ENCODE measurements at places on chromosomes 16 and 17. TPM values are rescaled to one million over a fixed set of nuclear protein-coding genes. Genes with fewer than 3 reads are reported as not detected.

DNA sequence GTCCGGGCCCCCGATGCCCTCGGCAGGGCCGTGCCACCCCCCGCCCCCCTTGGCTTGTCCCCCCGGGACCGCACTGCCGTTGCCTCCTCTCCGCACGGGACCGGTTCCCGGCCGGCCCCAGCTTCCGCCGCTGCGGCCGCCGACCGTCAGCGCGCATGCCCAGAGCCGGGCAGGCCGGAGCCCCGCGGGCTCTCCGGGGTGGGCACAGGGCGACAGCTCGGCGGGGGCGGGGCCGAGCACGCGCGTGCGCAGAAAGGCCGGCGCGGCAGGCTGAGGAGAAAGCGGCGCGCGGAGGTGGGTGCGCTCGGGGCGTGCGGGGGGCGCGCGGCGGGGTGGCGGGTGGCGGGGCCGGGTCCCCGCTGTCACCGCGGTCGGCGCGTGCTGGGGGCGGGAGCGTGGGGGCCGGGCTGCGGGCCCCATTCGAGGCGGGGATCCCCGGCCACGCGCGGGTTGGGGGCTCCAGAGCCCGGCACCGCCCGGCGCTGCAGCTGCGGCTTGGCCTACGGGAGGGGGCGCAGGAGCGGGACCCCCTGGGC lies at the start of gene TBC1D24:
Gene TBC1D24 (plus strand): TSS at position 251 of the 536 bp plus-strand sequence. CDS start 21,022 bp downstream, outside the sequence.
- peak; percentile 77 for DNase-seq
- peaks cover 19% of the 10 kb centered on the region for H3K27me3 ChIP-seq
- H3K27ac ChIP-seq, result no peak within 1 kb of the TSS
- H3K4me3 ChIP-seq, result peak within 1 kb of the TSS; percentile 77

- H3K36me3 ChIP-seq, result peaks cover 1% of the 10 kb centered on the region
- DNase-seq, result no peak
- H3K27ac ChIP-seq, result no peak overlapping the region
- H3K4me3 ChIP-seq, result no peak overlapping the region
Observed at GRCh38 chr16:27859020-27859419, 204.5 kb downstream of the GSG1L start.

DNA sequence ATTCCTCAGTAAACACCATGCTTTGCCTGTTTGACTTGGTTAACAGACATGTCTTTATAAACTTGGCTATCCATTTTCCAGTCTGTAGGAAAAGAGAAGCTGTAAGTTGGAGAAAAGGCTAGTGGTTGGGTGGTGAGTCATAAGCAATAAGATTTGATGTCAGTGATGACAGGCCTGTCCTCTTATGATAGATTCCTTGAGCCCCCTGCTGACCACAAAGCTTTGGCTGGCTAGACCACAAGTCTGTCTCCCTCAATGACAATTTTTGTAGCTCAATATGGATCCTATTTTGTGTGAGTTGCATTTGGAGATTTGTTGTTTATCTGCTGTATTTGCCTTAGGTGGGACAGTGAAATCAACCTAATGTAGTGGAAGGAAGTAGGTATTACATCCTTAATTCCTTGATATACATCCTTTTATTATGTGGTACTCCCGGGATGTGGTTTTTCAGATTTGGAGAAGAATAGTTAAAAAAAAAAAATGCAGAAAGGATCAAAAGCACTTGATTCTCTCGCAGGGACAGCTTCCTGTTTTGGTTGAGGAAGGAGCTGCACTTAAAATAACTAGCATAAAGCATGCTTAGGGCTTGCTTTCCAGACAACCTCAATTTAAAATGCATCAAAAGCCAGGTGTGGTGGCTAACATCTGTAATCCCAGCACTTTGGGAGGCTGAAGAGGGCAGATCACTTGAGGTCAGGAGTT lies 67.4 kb downstream of the SIAH1 start:
- peak; percentile 30 for DNase-seq
- peak overlapping the region; percentile 17 for H3K27ac ChIP-seq
- no peaks in the 10 kb centered on the region for H3K27me3 ChIP-seq

DNA sequence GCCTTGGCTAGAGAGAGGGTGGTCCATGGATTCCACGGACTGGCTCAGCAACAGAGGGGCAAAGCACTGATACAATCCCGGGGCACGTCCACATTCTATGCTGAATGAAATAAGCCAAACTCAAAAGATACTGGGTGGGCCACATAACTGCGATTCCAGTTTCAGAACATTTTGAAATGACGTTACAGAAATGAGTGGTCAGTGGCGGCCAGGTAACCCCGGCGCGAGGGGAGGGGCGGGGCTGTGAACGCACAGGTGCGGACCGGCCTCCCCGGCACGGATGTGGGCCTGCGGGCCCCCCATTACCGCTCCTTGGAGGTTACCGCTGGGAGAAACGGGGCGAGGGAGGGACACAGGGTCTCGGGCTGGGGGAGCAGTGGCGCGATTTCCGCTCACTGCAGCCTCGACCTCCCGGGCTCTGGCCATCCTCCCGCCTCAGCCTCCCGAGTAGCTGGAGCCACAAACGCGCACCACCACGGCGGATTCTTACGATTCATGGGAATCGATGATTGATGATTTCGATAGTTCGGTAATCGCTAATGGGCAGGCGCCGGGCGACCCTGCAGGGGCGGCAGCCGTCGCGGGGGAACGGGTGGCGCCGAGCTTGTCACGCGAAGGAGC lies 559 bp downstream of the MVD start:
- peaks cover 2% of the 10 kb centered on the region for H3K36me3 ChIP-seq
- DNase-seq, result peak; percentile 44
- peaks cover 13% of the 10 kb centered on the region for H3K4me1 ChIP-seq
- H3K27ac ChIP-seq, result peak overlapping the region; percentile 79

LITAFD gene
- not detected for total RNA-seq

C16orf46 gene
- not detected for total RNA-seq

OR4D1 gene
- 0.21 TPM for total RNA-seq

NCBP3 gene
- 33.9 TPM for total RNA-seq

Measured in activated naive CD4-positive, alpha-beta T cell treated with anti-CD3 and anti-CD28 coated beads for 36 hours (primary cell).